ENCODE measurements at places on chromosomes 2 and 18.

- DNase-seq: no peak
These were observed 31.6 kb upstream of the SLC35F6 start for GRCh38 chr2:26732446-26732845.

GRCh38 chr2:204665207-204665606, 119.9 kb downstream of the PARD3B start:
- DNase-seq: peak; percentile 44

- no peak for DNase-seq
These were observed 97.7 kb downstream of the NYAP2 start for GRCh38 chr2:225497166-225497565.

GRCh38 chr2:49044350-49045079, 109.8 kb downstream of the FSHR start:
- peak; percentile 66 for DNase-seq

DNA sequence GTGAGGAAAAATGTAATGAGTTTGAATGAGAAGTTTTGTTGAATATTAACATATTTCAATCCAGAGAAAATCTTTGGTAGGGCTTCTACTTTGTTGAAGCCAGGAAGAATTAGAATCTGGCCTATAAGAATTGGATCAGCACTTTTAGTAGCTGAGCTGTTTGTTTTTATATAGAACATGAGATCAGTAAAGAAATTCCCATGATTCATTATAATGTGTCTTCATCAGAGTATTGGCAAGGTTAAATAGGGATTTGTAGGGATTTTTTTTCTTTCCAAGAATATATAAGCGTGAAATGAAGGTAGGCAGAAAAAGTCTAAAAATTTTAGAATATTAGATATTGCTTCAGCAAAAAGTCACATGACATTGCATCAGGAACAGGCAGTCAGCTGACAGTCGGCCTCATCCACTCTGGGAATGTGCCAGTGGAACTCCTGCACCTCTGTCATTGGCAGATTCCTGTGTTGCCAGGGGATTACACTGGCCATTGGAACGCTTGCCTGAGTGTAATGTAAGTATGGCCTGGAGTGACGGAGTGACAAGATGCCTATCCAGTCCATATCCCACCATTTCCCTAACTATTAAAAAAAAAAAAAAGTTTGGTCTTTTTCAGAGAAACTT, 60.6 kb downstream of the SERTAD2 start:
- DNase-seq: no peak

GRCh38 chr2:69449906-69450305, 12.7 kb upstream of the NFU1 start:
- no peak for DNase-seq

GRCh38 chr18:39620551-39621168, 2055.1 kb upstream of the CELF4 start:
- DNase-seq: no peak

DNA sequence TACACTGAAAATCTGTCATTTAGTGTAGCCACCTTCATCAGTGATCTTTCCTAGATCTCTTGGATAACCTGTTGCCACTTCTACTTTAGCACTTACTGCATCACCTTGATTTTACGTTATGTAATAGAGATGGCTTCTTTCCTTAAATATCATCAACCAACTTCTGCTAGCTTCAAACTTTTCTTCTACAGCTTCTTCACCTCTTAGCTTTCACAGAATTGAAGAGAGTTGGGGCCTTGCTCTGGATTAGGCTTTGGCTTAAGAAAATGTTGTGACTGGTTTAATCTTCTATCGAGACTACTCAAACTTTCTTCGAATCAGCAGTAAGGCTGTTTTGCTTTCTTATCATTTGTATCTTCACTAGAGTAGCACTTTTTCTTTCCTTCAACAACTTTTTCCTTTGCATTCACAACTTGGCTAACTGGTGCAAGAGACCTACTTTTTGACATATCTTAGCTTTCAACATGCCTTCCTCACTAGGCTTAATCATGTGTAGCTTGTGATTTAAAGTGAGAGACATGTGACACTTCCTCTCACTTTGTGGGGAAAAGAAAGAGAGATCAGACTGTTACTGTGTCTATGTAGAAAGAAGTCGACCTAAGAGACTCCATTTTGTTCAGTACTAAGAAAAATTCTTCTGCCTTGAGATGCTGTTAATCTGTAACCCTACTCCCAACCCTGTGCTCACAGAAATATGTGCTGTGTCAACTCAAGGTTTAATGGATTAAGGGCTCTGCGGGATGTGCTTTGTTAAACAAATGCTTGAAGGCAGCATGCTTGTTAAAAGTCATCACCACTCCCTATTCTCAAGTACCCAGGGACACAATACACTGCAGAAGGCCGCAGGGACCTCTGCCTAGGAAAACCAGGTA, 99.6 kb downstream of the ATL2 start:
- DNase-seq: no peak

- no peak for DNase-seq
These were observed 96.8 kb upstream of the MBOAT2 start for GRCh38 chr2:9100080-9100876.

DNA sequence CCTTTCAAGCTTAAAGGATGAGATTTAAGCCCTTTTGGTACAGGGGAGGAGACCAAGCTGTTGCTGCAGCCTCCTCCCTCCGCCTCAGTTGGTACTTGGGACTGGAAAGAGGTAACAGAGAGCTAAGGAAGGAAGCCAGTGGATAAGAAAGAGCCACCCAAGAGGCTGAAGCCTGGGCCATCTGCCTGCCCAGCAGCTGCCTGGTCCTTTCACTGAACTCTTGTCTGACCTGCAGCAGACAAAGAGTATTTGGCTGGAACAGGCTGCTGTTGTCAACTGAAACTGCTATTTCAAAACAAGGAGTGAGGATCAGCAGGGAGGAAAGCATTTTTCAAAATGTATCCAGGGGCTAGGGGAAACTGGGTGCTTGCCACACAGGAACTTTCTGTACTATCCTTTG, 30.3 kb downstream of the TNS1 start:
- DNase-seq: peak; percentile 72

- peak; percentile 54 for DNase-seq
These were observed 136.6 kb upstream of the ZC3H15 start for GRCh38 chr2:186349508-186349907.

DNA sequence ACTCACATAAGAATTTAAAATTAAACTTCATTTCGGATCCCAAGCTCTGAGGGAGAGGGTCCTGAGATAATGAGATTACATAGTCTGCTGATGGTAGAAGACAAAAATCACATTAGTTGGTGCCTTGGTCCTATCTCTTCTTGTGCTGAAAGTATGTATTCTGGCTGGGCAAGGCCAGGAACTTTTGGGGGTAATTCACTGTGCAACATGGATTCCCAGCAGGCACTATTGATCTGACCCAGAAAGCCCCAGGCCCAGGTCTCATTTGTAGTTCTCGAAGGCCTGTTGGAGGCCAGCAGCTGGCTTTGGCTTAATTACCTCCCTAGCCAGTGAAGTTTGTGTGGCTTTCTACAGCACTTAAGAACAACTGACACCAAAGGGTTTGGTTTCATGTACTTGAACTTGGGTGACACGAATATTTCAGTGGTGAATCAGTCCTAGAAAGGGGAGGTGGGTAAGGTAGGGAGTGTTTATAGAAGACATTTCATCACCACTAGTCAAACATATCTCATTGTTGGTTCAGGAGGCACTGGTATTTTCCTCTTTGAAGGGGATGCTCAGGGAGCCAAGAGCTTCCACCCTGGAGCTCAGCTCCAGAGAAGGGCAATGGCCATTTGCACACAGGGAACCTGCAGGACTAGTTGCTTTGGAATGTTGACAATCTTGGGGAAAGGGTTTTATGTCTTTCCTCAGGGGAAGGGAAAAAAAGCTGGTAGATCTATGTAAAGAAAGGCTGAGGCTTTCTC, 217.8 kb downstream of the OSR1 start:
- no peak for DNase-seq

GRCh38 chr2:109644571-109645275, 30.6 kb downstream of the SOWAHC start:
- DNase-seq: peak; percentile 62
